ENCODE measurements at places on chromosomes 5 and 9. TPM values are rescaled to one million over a fixed set of nuclear protein-coding genes. Genes with fewer than 3 reads are reported as not detected.

Gene ACTBL2
- total RNA-seq: not detected

Gene PCDHGA12
- total RNA-seq: 7.6 TPM

Gene C5orf46
- total RNA-seq: not detected

Gene SLC27A6
- not detected for total RNA-seq

Gene THBS4
- 1.2 TPM for total RNA-seq

Gene TBC1D9B
- total RNA-seq: 92.4 TPM

Gene CTNNAL1
- total RNA-seq: 69.4 TPM

- peak; percentile 81 for DNase-seq
- H3K4me1 ChIP-seq: no peaks in the 10 kb centered on the region
- no peak overlapping the region for H3K4me3 ChIP-seq
- no peak overlapping the region for H3K27ac ChIP-seq
- no peaks in the 10 kb centered on the region for H3K27me3 ChIP-seq
These were observed 170.1 kb downstream of the GABBR2 start for GRCh38 chr9:98538626-98539031.

DNA sequence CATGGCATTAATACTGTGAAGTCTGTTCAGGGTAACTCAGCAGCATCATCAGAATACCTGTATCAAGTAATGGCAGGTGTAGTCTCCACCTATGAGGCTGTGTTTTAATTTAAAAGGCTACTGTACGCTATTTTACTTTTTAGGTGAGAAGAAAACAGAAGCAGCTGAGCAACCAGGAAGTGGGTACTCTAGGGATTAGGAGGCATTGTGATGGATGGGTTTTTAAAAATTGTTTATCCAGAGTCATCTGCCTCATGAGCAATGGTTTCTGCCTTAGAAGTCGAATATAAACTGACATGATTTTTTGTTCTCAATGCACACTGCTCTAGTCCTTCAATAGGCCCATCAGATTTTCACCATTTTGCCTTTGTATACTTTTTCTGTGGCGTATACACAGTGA lies 42.6 kb downstream of the PSIP1 start:
- H3K36me3 ChIP-seq: peaks cover 68% of the 10 kb centered on the region
- H3K4me1 ChIP-seq: no peaks in the 10 kb centered on the region
- H3K4me3 ChIP-seq: no peak overlapping the region
- no peak for DNase-seq

GRCh38 chr9:77585335-77585786 lies 62.8 kb downstream of the GNA14 start:
- H3K36me3 ChIP-seq: no peaks in the 10 kb centered on the region
- DNase-seq: no peak
- H3K27ac ChIP-seq: no peak overlapping the region
- no peaks in the 10 kb centered on the region for H3K27me3 ChIP-seq
- H3K4me1 ChIP-seq: peaks cover 15% of the 10 kb centered on the region
- no peak overlapping the region for H3K4me3 ChIP-seq

- H3K4me3 ChIP-seq: no peak overlapping the region
- DNase-seq: no peak
- H3K27ac ChIP-seq: no peak overlapping the region
- H3K4me1 ChIP-seq: no peaks in the 10 kb centered on the region
- H3K36me3 ChIP-seq: no peaks in the 10 kb centered on the region
- H3K27me3 ChIP-seq: no peaks in the 10 kb centered on the region
These were observed 346.4 kb downstream of the ARL15 start for GRCh38 chr5:53963958-53964357.

- H3K36me3 ChIP-seq: no peaks in the 10 kb centered on the region
- H3K4me1 ChIP-seq: no peaks in the 10 kb centered on the region
- no peak overlapping the region for H3K4me3 ChIP-seq
- no peak for DNase-seq
- no peak overlapping the region for H3K27ac ChIP-seq
- no peaks in the 10 kb centered on the region for H3K27me3 ChIP-seq
These were observed 138.5 kb upstream of the TYRP1 start for GRCh38 chr9:12554636-12555035.

- no peak for DNase-seq
- no peaks in the 10 kb centered on the region for H3K27me3 ChIP-seq
These were observed 16.4 kb downstream of the TRIP13 start for GRCh38 chr5:909086-909485.

GRCh38 chr5:19488786-19489185 lies 499.2 kb downstream of the CDH18 start:
- no peaks in the 10 kb centered on the region for H3K36me3 ChIP-seq
- H3K4me1 ChIP-seq: no peaks in the 10 kb centered on the region
- no peaks in the 10 kb centered on the region for H3K27me3 ChIP-seq
- DNase-seq: no peak
- no peak overlapping the region for H3K4me3 ChIP-seq
- H3K27ac ChIP-seq: no peak overlapping the region

- H3K4me3 ChIP-seq: no peak overlapping the region
- no peaks in the 10 kb centered on the region for H3K4me1 ChIP-seq
- DNase-seq: no peak
- no peak overlapping the region for H3K27ac ChIP-seq
These were observed 6.7 kb upstream of the DBH start for GRCh38 chr9:133629221-133630110.

- H3K27me3 ChIP-seq: no peaks in the 10 kb centered on the region
- H3K36me3 ChIP-seq: no peaks in the 10 kb centered on the region
- H3K4me1 ChIP-seq: peaks cover under 1% of the 10 kb centered on the region
- DNase-seq: no peak
- H3K4me3 ChIP-seq: no peak overlapping the region
These were observed 2.3 kb downstream of the CFAP157 start for GRCh38 chr9:127708952-127709587.

- no peaks in the 10 kb centered on the region for H3K36me3 ChIP-seq
- H3K4me3 ChIP-seq: no peak overlapping the region
- H3K4me1 ChIP-seq: no peaks in the 10 kb centered on the region
These were observed 154.8 kb upstream of the GAS1 start for GRCh38 chr9:87102126-87102525.

DNA sequence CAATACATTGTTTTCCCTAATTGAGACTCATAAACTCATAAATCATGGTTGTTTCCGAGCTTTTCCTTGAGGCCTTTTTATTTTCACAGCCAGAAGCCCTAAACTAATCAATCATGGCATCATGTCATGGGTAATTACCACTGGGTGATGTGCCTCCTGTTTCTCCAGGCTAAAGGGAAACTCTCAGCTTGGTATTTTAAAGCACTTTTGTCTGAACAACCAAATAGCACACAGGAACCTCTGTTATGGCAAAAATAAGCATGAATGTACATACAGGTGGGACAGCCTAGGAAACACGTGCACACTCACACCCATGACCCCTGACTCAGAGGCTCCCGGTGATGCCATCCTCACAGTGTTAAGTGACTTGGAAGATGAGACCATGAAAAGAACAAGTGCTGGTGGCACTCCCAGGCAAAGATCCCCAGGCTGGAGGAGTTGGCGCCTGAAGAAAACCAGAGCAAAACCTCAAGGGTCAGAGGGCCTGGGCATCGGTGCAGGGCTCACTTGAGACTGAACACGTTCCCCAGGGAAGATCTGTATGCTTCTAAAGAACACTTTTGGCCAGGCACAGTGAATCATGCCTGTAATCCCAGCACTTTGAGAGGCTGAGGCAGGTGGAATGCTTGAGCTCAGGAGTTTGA lies 154.3 kb downstream of the ROR2 start:
- DNase-seq: no peak
- H3K27ac ChIP-seq: no peak overlapping the region
- no peak overlapping the region for H3K4me3 ChIP-seq
- H3K36me3 ChIP-seq: no peaks in the 10 kb centered on the region

DNA sequence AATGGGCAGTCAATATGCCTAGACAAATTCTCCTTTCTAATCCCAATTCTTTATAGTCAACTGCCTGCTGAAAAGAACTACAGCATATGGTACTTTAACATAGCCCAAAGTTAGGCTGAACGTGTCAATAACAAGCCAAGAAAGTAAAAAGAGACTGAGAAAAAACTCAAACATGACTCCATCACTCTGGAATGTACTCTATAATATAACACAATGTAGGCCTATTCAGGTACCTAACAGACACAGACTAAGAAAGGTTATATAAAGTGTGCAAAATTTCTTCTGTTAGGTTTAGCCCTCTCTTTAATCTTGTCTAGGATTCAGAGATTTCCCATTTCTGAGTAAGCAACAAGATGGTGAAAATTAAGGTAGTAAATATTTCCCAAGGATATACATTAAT lies 209.7 kb upstream of the PRR16 start:
- H3K4me3 ChIP-seq: no peak overlapping the region
- H3K27ac ChIP-seq: no peak overlapping the region
- H3K4me1 ChIP-seq: no peaks in the 10 kb centered on the region
- H3K36me3 ChIP-seq: no peaks in the 10 kb centered on the region

Data from upper lobe of right lung (tissue), 1 donor.